ENCODE measurements at places on chromosomes 16 and 17. TPM values are rescaled to one million over a fixed set of nuclear protein-coding genes. Genes with fewer than 3 reads are reported as not detected.

DNA sequence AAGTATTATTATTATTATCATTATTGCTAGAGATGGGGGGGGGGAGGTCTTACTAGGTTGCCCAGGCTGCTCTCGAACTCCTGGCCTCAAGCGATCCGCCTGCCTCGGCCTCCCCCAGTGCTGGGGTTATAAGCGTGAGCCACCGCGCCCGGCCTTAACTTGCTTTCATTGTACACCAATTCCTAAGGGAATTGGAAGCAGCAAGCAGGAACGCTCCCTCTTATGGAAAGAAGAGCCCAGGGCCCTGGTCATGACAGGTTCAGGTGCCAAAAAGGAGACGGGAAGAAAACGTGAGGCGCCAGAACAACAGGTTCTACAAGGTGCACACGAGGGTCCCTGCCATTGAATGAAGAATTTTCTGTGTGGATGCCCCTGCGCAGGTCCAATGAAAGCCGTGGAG, 540 bp upstream of the RPL38 start:
- no peak for DNase-seq

DNA sequence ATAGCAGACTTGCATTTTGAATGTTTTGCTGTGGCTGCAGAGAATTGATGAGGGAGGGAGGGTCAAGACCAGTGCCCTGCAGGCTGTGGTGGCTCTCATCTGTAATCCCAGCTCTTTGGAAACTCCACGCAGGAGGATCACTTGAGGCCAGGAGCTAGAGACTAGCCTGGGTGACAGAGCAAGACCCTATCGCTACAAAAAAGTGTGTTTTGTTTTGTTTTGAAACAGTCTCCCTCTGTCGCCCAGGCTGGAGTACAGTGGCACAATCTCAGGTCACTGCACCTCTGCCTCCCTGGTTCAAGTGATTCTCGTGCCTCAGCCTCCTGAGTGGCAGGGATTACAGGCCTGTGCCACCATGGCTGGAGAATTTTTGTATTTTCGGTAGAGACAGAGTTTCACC, 1.9 kb upstream of the UBE2G1 start:
- DNase-seq: no peak

CTRB2 gene
- total RNA-seq: 45.0 TPM

ACSM2A gene
- total RNA-seq: not detected

GRCh38 chr17:55286681-55287589, 22.2 kb downstream of the HLF start:
- no peak for DNase-seq

GRCh38 chr17:48051706-48052486, 3.7 kb downstream of the NFE2L1 start:
- peak; percentile 34 for DNase-seq

GRCh38 chr16:86512301-86512859, 2.1 kb downstream of the FOXF1 start:
- DNase-seq: no peak

DNA sequence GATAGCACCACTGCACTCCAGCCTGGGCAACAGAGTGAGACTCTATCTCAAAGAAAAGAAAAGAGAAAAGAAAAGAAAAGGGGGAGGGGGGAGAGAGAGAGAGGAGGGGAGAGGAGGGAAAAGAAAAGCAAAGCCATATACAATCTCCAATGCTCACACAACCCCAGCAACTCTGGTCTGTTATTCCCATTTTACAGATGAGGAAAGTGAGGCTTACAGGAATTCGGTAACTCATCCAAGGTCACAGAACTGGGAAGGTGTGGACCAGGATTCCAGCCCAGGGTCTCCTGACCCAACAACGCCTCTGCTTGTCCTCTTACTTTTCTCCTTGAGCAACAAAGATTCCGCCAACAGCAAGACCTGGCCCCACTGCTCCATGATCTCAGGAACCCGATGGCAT, 13.0 kb downstream of the PLA2G10 start:
- DNase-seq: no peak

SCGB1C2 gene
- not detected for total RNA-seq

- DNase-seq: no peak
Observed at GRCh38 chr17:4950075-4950745, 709 bp upstream of the ENO3 start.

ZNF652 gene
- total RNA-seq: 42.6 TPM

LPCAT2 gene
- 14.9 TPM for total RNA-seq

- no peak for DNase-seq
Observed at GRCh38 chr17:82929011-82929622, 89.3 kb upstream of the ZNF750 start.

DNA sequence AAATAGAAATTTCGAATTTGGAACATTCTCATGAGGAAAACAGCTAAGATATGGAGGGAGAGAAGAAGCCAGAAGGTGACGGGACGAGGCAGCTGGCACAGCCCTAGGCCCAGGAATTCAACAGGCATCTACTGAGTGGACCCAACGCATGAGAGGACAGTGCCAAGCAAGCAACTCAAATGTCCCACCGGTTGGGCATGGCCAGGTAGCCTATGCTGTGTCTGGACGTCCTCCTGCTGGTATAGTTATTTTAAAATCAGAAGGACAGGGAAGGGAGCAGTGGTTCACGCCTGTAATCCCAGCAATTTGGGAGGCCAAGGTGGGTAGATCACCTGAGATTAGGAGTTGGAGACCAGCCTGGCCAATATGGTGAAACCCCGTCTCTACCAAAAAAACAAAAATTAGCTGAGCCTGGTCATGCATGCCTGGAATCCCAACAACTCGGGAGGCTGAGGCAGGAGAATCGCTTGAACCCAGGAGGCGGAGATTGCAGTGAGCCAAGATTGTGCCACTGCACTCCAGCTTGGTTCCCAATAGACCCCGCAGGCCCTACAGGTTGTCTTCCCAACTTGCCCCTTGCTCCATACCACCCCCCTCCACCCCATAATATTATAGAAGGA, 2.0 kb downstream of the GH1 start:
- DNase-seq: no peak

CD300E gene
- total RNA-seq: 0.44 TPM

Measured in tibial nerve (tissue), 4 donors.